NCI-H510A (cell line): ENCODE measurements at places on chromosomes 7 and 10.

DNA sequence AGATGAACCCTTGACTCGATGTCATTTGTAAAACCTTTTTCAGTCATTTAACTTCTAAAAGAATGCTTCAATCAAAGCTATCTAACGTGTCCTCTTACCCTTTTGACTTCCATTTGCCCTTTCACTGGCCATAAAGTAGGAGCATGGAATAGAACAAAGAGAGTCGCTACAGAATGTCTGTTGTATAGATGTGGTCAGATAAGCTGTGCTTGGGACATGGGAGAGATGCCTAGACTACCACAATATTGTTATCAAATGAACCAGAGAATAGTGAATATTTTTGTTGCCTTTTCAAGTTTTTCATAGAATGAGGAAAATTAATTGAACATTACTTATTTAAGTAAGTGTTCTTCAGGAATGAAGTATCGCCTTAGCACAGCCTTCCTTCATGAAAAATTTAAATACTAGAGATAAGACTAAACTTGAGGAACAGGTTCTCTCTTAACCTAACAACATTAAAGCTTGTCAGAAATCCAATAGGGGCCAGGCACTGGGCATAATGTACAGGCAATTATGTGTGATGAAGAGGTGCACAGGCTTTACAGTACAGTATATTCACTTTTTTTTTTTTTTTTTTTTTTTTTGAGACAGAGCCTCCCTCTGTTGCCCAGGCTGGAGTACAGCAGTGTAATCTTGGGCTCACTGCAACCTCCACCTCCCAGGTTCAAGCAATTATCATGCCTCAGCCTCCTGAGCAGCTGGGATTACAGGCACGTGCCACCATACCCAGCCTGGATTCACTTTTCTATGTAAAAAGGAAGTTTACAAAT lies 7.5 kb upstream of the KMT2E start:
- no peak for DNase-seq

- no peak for DNase-seq
Observed at GRCh38 chr7:14690486-14690885, 212.1 kb downstream of the DGKB start.

DNA sequence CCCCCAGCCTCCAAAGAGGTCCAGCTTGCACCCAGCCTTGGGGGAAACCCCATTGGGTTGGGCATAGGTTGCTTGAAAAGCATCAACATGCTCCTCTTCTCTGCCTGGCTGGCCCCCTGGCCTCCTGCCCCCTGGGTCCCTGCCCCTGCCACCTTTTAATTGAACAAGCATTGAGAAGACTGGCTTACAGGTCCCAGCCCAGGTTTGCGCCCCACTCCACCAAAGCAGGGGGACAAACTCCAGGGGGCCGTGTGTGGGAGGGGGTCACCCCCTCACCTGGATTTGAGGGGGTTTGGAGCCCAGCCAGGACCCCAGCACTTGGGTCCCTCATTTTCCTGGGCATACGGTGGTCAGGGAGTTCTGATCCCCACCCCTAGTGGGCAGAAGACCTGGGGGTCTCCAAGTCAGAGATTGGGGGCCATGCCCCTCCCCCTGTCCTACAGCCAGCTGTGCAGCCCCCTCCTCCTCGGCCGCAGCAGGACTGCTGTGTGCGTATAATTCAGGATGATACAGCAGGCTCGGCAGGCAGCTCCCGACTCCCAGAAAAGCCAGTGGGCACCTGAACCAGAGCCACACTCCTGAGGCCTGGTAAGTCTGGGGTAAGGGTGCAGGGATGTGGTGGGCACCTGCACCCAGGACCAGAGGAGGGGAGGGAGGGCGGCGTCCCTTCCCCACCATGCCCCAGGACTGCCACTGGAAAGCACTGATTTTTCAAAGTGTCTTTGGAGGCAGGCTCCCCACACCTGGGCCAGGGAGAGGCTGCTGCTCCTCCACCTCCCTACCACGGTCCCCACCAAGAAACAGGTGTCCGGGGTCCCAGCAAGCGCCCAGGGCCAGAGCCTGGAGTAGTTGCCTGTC lies 1.7 kb downstream of the ELFN1 start:
- no peak for DNase-seq

- DNase-seq = no peak
Observed at GRCh38 chr7:66043681-66044497, 31.7 kb upstream of the ASL start.

- no peak for DNase-seq
Observed at GRCh38 chr10:66180581-66181318, 745.1 kb upstream of the LRRTM3 start.

GRCh38 chr7:129797214-129797789 lies 155.5 kb downstream of the UBE2H start:
- DNase-seq = no peak

- DNase-seq = no peak
Observed at GRCh38 chr7:132083126-132083525, 493.1 kb downstream of the PLXNA4 start.

GRCh38 chr7:50214126-50214670 lies 90.3 kb upstream of the IKZF1 start:
- DNase-seq = no peak

DNA sequence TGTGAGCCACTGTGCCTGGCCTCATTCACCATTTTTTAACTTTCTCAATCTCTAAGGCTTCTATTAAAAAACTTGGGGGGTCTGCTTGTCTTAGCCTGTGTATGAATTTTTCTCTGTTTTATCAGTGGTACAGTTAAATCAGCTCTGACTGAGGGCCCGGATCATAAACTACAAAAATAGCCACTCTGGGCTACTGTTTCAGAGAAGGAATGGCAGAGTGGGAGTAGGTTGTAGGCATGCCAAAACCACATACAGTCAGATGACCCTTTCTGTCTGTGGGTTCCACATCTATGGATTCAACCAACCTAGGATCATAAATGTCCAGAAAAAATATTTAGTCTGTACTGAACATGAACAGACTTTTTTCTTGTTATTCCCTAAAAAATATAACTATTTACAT lies 21.3 kb downstream of the TBC1D12 start:
- DNase-seq = no peak

GRCh38 chr10:95535526-95535925 lies 25.6 kb downstream of the SORBS1 start:
- DNase-seq = no peak

DNA sequence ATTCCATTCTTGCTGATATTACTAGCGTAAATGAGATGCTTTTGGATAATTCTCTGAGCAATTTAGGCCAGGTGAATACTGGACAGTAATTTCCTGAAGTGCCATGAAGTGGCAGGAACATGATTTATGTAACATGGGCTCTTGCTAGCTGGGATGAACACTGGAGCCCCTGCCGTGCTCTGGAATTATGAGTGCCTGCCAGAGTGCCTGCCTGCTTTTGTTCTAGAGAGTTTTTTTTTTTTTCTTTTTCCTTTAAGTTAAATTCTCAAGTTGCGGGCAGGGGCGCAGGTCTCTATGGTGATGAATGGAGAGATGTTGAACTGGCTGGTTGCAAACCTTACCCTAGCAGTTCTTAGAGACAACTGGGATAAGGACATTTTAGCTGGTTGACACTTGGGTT lies 165.9 kb downstream of the AUTS2 start:
- no peak for DNase-seq

DNA sequence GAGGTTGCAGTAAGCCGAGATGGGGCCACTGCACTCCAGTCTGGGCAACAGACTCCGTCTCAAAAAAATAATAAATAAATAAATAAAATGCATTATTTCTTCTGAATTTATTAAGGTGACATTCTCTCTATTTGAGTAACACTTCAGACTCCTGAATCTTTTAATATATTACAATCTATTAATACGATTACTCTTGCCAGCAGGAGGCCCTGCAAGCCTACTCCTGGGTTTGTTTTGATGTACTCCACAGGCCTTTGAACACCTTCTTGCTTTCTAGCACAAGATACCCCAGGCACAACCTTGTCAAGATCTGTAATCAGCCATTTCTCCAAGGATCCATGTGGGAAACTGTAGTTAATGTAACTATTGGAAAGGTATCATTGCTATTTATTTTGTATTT lies 63.5 kb downstream of the COBL start:
- DNase-seq = no peak

DNA sequence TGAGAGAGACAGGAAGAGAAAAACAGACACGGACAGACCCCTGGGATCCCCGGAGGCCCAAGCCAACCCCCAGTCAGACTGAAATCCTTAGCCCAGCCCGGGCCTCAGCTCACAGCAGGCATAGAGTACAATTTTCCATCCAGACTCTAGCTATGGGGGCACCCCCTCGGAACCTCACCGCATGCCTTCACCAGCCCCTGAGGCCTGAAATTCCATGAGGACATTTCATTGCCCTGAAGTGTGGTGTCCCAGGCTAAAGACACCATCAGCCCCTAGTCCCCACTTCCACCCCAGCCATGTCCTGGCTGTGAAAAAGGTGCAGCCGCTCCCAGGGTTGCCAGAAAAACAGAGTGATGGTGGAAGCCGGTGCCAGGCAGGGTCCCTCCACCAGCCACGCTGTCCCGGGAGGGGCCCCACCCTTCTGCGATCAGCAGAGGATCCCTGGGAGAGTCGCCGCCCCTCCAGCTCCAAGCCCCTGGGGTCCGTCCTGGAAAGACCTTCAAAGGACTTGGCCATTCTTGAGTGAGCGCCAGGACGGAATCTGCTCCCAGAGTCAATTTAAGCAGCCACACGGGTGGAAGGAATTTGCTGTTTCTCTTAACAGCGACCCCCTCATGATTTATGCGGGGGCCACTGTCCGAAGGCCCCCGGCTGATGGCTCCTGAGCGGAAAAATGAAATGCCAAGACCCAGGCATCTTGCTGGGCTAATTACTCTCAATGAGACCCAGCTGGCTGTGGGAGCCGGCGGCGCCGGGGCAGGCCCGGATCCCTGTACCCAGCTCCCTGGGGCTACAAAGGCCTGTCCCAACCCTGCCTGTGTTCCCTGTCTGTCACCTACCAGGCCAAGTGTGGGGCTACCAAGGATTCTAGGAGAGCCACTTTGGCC lies 23.2 kb downstream of the MYL10 start:
- no peak for DNase-seq

DNA sequence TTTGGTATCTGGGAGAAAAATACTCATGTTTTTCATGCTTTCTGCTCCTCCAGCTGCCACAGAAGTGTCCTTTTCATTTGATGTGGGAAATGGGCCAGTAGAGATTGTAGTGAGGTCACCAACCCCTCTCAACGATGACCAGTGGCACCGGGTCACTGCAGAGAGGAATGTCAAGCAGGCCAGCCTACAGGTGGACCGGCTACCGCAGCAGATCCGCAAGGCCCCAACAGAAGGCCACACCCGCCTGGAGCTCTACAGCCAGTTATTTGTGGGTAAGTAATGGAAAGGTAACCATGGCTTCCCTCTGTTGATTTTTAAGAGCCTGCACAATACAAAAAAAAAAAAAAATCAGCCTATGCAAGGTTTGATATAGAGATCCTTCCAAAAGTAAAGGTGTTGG lies 443.1 kb upstream of the C7orf33 start:
- DNase-seq = no peak

- DNase-seq = no peak
Observed at GRCh38 chr7:128093614-128094570, 62.7 kb upstream of the LRRC4 start.

GRCh38 chr10:8158193-8159071 lies 103.9 kb downstream of the GATA3 start:
- no peak for DNase-seq
